Effector memory CD8-positive, alpha-beta T cell (primary cell): ENCODE measurements at places on chromosomes 11 and 22.

GRCh38 chr11:13391217-13391616 is 71.8 kb downstream of the BTBD10 start:
- DNase-seq, result no peak

- DNase-seq, result no peak
These were observed 8.7 kb downstream of the IFITM10 start for GRCh38 chr11:1741741-1742140.

DNA sequence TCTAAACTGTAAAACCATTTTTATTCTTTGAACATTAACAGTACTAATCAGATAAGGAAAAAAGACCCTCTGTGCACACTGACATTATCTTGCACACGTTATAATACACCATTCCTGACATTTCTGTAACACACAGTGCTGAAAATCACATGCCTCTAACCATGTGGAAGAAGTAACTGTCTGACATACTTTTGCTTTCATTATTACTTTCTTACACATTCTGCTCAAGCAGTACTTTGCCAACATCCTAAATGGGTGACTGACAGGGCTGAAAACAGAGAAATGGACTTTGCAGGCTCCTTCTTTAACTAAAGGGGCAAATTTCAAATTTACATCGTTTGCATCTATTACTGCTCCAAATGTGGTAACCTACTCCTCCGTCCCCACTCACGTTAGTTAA is 22.8 kb upstream of the TP53AIP1 start:
- no peak for DNase-seq

GRCh38 chr22:45677063-45677462 is 5.4 kb downstream of the ATXN10 start:
- no peak for DNase-seq

DNA sequence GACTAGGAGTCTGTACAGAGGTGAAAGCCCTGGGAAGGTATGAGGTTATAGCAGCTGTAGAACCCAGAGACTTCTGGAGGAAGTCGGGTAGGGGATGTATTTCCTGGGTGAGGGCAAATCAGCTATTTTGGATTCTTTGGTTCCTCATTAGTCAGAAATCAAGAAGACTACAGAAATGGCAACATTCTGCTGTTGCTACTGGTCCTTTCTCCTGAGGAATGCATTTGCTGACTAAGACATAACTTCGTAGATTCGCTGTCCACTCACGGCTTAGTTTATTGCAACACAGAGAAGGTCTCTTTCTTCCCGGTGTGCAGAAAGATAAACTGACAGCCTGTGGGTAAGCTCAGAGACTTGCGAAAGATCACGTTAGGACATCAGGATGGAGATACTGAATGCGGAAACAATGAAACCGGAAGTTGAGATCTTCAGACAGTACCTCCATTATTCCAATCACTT is 25.3 kb upstream of the SESN3 start:
- no peak for DNase-seq

DNA sequence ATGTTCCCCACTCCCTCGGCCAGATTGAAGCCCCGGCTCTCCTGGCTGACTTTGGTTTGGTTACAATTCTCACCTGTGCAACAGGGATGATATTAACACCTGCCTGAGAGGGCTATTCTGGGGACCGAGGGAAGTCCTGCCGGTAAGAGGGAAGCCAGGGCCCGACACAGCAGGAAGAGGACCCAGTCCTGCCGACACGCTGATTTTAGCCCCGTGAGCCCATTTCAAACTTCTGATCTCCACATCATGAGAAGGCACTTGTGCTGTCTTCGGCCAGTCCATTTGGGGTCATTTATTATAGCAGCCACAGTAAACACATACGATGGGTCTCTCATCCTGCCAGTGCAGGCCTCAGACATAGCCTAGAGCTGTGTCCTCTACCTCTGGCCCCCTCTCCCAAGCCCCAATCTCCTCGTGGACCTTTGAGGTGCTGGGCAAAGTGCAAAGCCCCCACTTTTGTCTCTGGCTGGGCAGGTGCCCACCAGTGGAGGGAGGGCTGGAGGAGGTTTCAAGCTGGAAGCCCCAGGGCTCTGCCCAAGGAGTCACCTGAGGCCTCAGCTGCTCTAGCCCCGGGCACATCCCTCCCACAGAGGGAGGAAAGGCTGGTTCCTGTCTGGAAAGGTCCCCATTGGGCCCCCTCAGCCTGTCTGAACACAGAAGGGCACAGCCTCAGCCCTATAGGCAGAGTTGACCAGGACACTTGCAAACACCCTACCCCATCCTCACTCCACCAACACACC is 59.1 kb upstream of the FGF3 start:
- DNase-seq, result no peak

GRCh38 chr22:46150655-46151477 is 540 bp downstream of the PPARA start:
- DNase-seq, result peak; percentile 56

DNA sequence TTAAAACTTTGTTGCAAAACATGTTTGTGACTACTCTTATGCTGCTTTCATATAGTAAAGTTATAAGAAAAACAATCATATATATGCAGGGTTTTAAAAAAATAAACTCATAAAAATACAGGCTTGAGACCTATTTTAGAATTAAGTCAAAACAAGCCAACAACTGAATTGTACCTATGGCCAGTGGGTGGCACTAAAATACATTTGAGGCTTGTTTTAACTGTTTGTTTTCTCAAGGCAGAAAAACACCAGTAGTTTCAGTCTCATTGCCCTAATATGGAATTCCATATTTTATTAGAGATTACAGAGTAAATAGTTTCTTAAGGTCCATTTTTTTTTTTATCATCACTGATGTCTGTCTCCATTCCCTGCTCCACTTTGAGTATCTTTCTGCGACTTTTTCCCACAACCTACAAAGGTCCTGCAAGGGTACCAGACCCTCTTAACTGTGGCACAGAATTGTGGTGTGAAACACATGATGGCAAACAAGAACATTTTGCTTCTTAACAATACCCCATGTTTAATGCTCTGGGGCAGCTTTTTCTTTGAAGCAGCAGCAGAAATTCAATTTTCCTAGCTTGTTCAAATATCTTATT is 8.5 kb upstream of the CCDC89 start:
- DNase-seq, result peak; percentile 8

- no peak for DNase-seq
These were observed 766 bp downstream of the APOL2 start for GRCh38 chr22:36238373-36239149.

DNA sequence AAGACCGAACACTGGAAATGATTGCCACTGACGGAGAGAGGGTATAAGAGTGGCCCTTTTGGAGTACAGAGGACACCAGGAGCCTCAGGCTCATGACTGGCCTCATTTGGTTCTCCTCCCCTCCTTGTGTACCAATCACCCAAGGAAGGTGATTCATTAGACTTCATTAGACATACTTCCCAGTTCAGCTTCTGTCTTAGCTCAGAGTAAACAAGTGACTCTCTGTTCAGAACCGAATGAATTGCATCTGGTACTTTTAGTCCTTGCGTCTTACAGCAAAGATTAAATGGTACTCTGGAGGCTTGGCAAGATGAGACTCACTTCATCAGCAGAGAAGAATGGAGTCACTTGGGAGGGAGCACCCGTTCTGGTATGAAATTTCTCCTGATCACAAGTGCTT is 75.2 kb downstream of the ZNRF3 start:
- DNase-seq, result no peak

- DNase-seq, result peak; percentile 58
These were observed 769 bp downstream of the MAFF start for GRCh38 chr22:38202437-38203089.

DNA sequence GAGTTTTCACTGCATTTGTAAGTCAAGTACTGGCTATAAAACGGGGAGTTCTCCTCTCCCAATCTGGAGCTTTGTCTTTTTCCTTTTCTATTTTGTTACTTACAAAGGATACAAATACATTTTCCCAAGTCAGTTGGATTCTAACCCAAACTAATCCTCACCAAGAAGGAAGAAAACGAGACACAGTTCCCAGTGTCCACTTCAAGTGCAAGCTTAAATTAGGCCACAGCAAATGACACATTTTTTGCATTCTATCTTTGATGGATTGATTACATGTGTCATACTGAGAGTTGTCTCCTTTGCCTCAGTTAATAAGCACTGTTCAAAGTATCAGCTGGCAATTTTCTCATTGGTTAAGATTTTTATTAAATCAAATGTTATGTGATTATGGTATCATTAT is 296.7 kb upstream of the ANO5 start:
- DNase-seq, result no peak

- DNase-seq, result no peak
These were observed 124.2 kb downstream of the KCNQ1OT1 start for GRCh38 chr11:2575591-2576051.

- DNase-seq, result no peak
These were observed 5.0 kb downstream of the FTH1 start for GRCh38 chr11:61962213-61963015.

DNA sequence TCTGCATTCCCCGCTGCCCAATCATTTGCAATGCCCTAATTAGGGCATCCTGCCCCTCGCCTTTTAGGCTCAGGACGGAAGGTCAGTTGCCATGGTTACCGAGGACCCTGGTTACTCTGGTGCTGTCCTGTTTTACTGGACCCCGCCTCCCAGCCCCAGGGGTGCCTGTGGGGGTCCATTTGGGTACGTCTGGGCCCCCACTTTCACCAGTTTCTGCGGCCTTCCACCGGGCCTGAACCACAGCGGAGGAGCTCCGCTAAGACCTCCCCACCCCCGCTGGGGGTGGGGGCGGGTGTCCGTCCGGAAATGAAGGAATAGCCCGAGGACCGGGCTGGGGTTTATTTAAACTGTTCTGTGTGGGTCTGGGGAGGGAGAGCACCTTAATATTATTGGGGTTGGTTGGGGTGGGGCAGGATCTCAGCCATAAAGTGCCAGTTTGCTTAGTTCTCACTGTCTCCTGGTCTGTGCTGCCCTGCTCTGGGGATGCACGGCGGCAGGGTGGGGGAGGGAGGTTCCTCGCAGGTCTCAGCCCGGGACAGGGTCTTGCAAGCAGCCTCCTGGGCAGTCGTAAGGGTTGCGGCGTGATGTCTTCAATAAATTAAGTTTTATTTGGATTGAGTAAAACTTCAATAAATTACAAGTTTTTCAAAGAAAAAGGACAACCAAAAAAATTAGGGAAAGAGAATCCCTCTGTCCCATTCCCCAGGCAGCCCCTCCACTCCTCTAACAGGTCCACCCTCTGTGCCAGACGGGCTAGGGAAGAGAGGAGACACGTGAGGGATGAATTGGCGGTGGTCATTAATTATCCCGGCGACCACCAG is 5.3 kb downstream of the PHOX2A start:
- no peak for DNase-seq

GRCh38 chr11:120977266-120978137 is 46.4 kb upstream of the TBCEL start:
- DNase-seq, result no peak

- no peak for DNase-seq
These were observed 1.7 kb upstream of the TXNRD2 start for GRCh38 chr22:19943082-19944026.

- DNase-seq, result no peak
These were observed 1386.0 kb upstream of the TENM4 start for GRCh38 chr11:80826808-80827207.

DNA sequence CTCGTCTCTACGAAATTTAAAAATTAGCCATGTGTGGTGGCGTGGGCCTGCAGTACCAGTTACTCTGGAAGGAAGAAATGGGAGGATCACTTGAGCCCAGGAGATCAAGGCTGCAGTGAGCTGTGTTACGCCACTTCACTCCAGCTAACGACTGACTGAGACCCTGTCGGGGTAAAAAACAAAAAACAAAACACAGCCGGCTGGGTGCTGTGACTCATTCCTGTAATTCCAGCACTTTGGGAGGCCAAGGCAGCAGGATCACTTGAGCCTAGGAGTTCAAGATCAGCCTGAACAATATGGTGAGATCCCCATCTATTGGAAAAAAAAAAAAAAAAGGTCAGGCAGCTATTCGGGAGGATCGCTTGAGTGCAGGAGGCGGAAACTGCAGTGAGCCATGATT is 2.4 kb downstream of the PAFAH1B2 start:
- no peak for DNase-seq
